Activated CD8-positive, alpha-beta T cell treated with anti-CD3 and anti-CD28 coated beads, Interleukin-2, amount 10 ng/mL, durations not matched to agents 7 days and 5 days (primary cell): ENCODE measurements at places on chromosomes 6 and 20. TPM values are rescaled to one million over a fixed set of nuclear protein-coding genes. Genes with fewer than 3 reads are reported as not detected.

The DPM1 gene
- 50.6 TPM for total RNA-seq

GRCh38 chr6:167007985-167008384, 8.8 kb downstream of the CEP43 start:
- no peak for DNase-seq

- no peak for DNase-seq
Measured at GRCh38 chr6:44809258-44809657, 421.8 kb downstream of the CDC5L start.

DNA sequence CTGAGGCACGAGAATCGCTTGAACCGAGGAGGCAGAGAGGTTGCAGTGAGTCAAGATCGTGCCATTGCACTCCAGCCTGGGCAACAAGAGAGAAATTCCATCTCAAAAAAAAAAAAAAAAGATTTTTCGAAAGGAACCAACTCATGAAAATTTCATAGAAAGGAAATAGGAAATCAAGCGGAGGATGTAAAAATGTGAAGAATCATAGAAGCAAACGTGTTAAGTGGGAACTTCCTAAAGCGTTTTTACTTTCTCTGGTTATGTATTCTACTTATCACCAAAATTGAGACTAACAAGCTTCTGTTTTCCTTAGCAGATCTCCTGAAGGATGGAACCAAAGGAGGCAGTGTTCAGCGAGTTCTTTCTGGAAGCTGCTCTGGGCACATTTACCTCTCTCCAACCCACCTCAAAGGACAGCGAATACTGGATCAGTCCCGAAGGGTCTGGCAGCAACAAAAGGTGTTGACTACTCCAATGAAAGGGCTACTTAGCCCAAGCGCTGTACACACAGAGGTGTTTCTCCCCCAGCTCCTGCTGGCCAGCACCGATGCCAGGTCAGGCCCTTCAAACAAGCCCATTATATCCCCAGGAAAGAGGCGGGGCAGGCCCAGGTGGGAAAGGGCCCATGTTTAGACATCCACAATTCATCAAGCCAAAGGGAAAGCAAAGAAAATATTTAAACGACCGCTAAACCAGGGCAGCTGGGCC, 327.5 kb upstream of the JARID2 start:
- DNase-seq, result no peak

GRCh38 chr20:34472246-34472925, 43.8 kb upstream of the DYNLRB1 start:
- DNase-seq, result no peak

The ADGRF4 gene
- total RNA-seq, result not detected

The HLA-A gene
- total RNA-seq, result 1,183 TPM

The CD24 gene
- total RNA-seq, result not detected

DNA sequence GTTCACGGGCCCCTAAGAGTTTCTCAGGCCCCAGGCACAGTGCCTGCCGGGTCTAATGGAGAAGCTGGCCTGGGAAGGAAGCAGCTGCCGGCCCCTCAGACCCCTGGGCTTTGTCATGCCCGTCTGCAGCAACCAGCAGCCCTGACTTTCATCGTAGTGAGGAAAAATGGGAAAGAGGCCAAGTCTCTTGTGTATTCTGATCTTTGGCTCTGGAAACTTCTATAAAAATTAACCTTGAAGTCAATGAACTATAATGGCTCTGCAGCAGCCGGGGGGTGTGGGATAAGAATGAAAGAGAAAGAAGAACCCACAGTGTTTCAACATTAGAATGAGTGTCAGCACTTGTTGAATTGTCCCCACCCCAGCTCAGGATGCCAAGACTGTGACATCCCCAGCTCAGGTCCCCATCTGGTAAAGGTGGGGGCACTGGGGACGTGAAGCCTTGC, 12.9 kb downstream of the TGM2 start:
- no peak for DNase-seq
